ENCODE measurements at places on chromosomes 3 and 15.

DNA sequence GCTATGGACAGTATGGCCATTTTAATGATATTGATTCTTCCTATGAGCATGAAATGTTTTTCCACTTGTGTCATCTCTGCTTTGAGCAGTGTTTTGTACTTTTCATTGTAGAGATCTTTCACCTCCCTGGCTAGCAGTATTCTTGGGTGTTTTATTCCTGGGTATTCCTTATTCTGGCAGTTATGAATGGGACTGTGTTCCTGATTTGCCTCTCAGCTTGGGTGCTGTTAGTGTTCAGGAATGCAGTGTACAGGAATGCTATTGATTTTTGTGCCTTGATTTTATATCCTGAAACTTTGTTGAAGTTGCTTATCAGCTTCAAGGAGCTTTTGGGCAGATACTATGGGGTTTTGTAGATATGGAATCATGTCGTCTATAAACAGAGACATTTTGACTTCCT lies 49.5 kb upstream of the CTXND1 start:
- DNase-seq, result no peak

GRCh38 chr15:44295750-44296431 lies 7.4 kb downstream of the GOLM2 start:
- no peak for DNase-seq

DNA sequence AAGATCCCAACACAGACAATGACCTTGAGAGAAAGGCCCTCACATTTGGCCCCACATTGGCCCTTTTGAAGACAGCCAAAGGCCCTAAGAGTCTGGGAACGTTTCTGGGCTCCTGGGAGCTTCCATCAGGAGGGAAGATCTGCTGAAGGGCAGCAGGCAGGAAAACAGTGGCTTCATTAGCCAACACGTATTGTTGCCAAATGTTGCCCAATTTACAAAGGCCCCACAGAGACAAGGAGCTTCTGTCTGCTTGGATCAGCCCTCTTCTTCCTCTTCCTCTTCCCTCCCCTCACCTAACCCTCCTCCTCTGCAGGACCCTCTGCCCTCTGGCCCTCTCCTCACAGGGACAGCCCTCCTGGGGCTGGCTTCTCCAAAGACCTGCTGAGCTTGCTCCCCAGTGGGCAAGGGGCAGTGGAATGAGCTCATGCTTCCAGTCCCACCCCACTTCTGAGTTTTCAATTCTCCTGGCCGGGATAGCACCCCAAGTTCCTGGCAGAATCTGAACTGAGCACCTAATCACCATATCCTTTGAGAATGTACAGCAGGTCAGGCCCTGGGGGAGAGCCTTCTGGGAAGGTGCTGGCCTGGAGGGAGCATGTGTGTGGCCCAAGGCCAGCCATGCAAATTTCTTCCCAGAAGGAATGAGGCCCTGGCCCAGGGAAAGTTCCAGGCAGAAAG lies 5.1 kb upstream of the LTF start:
- no peak for DNase-seq

- DNase-seq, result no peak
Observed at GRCh38 chr3:55165278-55165677, 237.4 kb upstream of the LRTM1 start.

DNA sequence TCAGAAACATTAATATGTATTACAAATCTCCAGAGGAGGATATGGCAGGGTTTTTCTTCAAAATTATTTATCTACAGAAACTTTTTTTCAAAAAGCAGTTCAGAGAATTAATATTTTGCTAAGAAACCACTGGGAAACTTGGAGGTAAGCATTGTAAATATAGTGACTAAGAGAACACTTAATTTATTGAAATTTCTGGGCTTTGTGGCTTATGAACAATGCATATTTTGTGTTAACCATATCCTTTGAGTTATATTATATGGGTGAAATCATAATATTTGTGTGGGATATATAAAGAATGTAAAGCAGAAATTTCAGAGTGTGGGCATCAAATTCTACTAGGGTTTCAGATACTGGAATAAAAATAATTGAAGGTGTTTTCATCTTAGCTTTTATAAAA lies 1059.2 kb downstream of the ZPLD1 start:
- DNase-seq, result no peak

DNA sequence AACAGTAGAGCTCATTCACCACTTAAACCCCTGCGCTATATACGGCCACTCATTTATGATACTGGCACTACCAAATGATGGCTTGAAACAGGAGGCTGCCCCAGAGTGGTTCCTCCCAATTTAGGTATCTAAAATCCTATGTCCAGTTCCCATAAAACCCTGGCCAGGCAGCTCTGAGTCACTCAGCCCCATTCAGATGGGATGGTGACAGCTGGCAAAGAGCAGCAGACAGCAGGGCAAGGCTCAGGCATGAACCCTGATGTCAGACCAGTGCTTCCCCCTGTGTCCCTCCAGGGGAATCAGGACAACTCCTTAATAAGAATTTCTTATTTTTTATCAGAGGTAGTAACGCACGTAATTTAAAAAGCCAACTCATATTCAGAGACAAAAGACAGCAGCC lies 77.2 kb upstream of the RNU6-1 start:
- DNase-seq, result no peak

DNA sequence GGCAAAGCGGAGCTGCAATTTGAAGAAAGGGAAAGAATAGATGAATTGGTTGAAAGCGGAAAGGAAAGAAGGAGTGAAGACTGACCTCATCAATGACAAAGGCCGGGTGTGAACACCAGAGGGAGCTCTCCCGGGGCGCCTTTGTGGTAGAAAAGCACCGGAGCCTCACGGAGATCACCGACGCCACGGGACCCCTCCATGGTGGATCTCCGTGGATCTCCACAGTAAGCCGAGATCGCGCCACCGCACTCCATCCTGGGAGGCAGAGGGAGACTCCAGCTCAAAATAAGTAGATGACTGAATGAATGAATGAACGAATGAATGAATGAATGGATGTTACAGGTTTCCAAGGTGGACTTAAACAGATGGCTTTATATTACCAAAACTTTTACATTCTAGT lies 25.0 kb downstream of the GPR160 start:
- no peak for DNase-seq

GRCh38 chr3:23900744-23901143 lies 16.0 kb downstream of the NKIRAS1 start:
- DNase-seq, result no peak

DNA sequence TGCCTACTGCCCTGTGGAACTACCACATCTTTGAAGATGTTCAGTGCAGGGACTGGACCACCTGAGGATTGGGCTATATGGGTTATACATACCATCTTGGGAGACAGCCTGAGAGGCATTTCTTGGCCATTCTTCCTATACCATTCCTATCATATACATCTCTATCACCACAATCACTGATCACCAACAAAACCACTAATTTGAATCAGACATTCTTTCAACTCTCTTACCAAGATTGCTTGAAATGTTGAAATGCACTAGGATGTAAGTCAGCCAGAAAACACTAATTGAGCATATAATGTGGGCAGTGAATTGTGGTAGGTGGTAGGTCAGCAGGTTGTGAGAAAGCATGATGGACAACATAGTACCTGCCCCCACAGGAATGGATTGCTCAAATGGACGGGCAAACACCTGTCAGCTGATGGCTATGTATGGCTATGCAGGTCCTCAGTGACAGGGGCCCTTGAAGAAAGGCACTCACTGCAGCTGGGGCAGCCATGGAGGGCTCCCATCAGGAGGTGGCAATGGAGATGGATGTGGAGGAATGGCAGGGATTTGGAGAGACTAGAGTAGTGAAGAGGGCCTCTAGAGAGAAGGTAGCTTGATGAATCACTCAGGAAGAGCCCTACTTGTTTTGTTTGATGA lies 49.1 kb downstream of the AMOTL2 start:
- DNase-seq, result no peak

DNA sequence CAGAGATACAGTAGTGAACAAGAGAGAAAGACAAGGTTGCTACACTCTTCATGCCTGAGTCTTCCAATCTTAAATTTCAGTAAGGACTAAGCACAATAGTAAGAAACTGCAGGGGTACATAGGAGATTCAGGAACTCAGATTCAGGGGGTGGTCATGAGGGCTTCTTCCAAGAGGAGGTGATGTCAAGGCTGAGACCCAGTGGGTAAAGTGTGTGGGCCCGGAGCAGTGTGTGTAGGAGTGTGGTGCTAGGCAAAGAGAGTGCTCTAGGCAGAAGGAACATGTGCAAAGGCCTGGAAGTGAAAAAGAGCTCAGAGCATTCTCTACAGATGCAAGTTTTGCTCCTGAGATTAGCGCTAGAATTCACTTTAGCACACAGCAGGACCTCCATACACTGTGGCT lies 102.9 kb upstream of the SPATA12 start:
- no peak for DNase-seq

DNA sequence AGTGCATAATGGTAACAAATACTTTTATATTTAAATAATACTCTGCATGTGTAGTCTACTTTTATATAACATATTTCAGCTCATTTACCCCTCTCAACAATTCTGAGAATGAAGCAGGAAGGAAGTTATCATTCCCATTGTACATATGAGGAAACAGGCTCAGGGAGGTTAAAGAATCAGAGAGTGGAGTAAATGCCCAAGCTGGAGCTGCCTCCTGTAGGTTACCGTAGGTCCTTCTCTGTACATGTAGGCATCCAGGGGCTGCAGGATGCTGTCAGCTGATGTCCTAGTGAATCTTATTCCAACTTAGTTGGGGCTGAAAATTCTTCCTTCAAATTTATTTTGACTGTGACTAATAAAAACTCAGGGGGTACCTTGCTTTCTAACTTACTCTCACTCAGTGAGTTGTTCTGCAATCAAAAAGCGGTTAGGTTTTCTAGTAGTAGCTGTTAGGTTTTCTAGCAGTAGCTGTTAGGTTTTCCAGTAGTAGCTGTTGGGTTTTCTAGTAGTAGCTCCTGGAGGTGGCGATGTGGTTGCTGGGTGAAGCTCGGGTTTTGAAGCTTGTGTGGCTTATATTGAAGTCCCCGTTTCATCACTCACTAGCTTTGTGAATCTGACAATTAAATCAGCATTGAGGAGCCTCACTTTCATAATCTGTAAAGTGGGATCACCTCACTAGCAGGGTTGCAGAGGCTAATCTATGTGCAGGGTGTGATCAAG lies 357.0 kb downstream of the NR2F2 start:
- no peak for DNase-seq

DNA sequence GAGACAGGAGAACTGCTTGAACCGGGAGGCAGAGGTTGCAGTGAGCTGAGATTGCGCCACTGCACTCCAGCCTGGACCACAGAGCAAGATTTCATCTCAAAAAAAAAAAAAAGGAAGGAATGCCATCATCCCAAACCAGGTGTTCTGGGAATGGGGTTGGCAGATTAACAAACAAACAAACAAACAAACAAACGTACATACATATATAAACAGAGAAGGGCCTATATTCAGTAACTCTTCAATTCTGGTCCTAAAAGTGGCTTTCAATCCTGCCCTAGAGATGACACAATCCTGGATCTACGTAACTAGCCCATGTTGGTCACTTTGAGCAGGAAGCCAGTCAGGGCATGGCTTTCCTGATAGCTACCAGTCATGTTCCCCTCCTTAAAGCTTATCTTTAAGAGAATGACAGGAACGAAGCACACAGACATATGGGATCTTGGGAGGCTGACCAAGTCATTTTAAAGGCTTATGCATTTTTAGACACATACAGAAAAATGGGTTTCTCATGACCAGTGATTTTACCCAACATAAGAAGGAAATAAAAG lies 29.9 kb upstream of the RAB11A start:
- DNase-seq, result no peak

DNA sequence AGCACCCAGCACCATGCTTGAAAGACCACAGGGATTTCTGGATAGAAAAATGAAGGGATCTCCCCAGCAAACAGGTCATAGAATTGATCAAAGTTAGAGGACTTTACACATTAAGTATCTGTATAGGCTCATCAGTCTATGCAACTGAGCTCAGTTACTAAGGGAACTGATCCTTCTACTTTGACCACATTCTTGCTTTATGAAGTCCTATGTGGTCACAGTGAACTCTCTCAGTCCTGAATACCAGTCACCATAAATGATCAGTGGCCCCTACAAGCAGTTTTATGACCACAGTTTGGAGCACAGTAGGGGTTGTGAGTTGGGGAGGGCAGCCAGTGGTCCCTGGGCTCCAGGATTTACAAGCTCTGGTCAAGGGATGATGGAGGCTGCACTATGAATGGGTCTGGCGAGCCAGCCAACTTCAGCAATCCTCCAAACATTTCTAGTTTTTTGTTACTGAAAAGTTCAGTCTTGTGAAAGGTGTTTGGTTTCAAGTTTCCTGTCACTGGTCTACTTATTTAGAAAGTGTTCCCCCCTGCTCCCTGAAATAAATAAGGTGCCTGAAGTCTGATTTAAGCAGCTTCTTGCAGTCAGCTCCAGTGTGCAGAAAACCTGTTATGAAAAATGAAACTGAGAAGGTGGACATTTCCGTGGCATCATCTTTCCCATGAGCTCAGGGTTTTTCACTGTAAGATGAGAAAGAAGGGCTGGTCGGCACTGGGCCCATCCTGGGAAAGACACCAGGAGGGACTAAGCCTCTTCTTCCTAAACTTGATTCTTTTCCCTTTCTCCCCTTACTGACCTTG lies 75.5 kb downstream of the DAPK2 start:
- no peak for DNase-seq

- DNase-seq, result no peak
Observed at GRCh38 chr15:76967067-76967466, 27.9 kb upstream of the PSTPIP1 start.

GRCh38 chr3:34419801-34420200 lies 621.4 kb downstream of the PDCD6IP start:
- no peak for DNase-seq

DNA sequence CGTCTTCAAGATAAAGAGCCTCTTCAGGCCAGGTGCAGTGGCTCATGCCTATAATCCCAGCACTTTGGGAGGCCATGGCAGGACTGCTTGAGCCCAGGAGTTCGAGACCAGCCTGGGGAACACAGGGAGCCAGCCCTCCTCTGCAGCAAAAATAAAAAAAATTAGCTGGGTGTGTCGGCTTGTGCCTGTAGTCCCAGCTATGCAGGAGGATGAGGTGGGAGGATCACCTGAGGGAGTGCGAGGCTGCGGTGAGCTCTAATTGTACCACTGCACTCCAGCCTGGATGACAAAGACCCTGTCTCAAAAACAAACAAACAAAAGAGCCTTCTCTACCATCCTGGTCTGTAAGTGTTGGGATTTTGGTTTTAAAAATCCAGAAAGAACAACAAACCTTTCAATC lies 11.1 kb downstream of the WDR53 start:
- no peak for DNase-seq

DNA sequence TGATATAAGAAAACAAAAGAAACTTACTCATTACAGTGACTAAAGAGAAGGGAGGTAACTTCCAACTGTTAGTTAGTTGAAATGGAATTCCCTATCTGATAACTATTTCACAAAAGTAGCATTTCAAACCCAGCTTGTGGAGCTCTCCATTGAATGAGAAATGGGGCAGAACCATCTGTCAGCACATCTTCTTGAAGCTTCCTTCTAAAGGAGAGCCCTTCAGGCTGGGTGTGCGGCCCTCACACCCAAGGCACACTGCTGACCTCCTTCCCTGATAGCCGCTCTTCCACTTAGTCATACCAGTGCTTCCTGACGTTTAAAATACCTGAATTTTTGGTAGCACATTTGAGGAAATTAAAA lies 28.1 kb upstream of the VEPH1 start:
- DNase-seq, result no peak

GRCh38 chr3:49994476-49994875 lies 54.5 kb downstream of the RBM6 start:
- DNase-seq, result no peak

All from activated naive CD4-positive, alpha-beta T cell treated with anti-CD3 and anti-CD28 coated beads, Interleukin-2, amount 50 U/mL, for 16 hours (primary cell).